Activated T-cell treated with anti-CD3 and anti-CD28 coated beads, Interleukin-2, amount 50 U/mL, for 1 hour (primary cell): ENCODE measurements at places on chromosomes 5 and 9.

DNA sequence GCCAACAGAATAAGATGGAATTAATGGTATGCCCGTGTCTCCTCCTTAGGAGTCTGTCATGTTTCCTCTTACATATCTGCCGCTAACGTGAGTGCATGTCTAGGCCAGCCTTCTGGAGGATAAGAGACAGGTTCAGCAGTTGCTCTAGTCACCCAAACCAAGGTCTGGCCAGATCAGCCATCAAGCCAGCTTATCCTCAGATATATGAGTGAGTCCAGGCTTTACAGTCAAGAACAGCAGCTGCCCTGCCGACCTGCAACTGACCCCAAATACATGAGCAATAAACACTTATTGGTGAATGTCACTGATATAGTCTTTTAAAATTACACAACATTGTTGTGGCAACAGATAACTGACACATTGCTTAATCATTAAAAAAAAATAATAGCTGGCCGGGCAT, 123.5 kb downstream of the TSSK1B start:
- DNase-seq: no peak

DNA sequence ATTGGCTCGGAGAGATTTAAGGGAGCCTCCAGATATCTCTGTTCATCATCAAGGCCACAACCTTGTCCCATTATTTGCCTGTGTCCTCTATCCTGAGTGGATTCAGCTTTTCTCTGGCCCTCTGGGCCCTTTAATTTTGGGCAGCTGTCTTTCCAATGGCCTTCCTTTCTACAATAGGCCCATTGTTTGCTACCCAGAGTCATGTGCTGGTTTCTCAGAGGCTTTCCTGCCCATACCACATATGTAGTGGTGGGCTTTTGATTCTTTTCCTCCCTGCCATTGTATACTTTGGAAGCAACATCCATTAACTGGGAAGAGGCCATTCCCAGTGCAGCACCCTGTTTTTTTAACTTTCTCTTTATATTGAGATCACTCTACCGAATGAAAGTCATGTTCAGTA, 233.9 kb upstream of the SGCD start:
- DNase-seq: no peak

DNA sequence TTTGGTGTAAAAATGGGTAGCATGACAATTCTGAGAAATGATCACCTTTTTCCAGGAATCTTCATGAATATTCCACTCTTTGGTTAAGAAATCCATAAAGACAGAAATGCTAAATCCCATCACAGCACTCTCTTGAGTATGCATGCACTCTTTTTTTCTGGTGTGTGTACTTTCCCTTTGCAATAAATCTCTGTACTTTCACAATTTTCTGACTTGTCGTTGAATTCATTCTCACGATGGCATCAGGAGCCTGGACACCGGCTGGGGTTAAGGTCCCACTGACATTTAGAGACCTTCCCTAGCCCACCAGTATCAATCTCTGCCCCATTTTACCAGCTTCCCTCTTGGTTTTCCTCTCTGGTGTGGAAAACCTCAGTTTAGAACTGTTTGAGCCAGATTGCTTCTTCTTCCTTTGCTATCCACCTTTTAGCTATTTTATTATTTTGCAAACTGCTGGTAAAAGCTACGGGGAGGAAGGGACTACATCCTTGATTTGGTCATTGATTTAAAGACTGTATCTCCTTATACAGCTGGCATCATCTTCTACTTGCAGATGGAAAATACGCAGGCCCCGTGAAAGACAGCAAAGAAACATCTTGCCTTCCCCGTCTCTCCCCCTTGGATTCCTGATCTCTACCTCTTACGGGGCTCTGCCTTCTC, 59.9 kb upstream of the ZFR start:
- DNase-seq: no peak

- no peak for DNase-seq
Measured at GRCh38 chr5:16559702-16560101, 57.1 kb downstream of the RETREG1 start.

DNA sequence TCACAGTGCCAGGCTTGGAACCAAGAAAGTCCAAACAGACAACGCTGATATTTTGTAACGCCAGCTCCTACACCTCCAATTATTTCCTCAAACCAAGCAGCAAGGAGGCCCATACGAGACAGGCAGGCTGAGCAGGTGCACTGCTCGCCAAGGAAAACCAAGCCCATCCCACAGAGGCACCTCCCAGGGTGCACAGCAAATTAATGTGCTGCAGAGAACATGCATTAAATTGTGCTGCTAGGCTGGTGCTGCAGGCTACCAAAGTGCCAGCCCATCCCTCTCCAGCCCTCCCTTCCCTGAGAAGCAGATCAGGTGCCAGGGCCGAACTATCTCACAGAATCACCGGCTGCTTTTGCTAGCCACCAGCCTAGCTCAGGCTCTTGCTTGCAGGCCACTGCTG, 137.8 kb downstream of the PAX5 start:
- no peak for DNase-seq

GRCh38 chr9:88829276-88829675, 162.0 kb upstream of the S1PR3 start:
- DNase-seq: no peak

DNA sequence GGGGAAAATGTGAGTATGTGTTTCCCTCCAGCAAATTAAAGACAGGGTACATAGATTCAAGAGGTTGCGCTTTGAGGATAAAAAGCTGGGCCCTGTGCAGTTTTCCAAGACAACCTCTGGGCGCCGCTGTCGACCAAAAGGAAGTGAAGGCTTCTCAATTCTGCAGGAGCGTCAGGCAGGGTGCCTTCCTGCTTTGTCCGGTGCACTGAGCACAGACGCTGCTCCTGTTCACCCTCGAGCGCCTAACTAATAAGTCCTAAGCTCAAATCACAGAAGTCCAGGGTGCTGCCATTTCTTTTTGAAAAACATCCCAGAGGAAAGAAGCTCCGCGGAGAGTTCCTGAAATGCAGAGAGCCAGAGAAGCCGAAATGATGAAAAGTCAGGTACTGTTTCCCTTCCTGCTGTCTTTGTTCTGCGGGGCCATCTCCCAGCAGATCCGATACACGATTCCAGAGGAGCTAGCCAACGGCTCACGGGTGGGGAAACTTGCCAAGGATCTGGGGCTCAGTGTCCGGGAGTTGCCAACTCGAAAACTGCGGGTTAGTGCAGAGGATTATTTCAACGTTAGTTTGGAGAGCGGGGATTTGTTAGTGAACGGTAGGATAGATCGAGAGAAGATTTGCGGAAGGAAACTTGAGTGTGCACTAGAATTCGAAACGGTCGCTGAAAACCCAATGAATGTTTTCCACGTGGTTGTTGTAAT, at the start of gene PCDHGB1:
PCDHGB1 (plus strand) TSS at position 183 of the 703 bp plus-strand sequence; CDS start at position 345, 162 bp downstream.
- no peak for DNase-seq

DNA sequence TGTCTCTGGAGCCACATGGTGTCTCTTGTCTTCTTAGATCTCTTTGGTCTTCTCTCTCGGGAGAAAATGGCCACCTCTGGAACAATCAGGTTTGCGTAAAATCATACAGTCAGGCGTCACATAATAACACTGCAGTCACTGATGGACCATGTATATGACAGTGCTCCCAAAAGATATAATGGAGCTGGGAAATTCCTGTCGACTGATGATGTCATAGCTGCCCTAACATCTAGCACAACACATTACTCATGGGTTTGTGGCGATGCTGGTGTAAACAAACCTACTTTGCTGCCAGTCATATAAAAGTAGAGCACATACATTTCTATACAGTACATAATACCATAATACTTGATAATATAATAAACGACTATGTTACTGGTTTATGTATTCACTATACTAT, 30.1 kb upstream of the RAI14 start:
- DNase-seq: no peak

- no peak for DNase-seq
Measured at GRCh38 chr9:115615000-115615401, 497.0 kb upstream of the TNC start.

- DNase-seq: no peak
Measured at GRCh38 chr9:125513668-125514413, 193.2 kb downstream of the MAPKAP1 start.

- no peak for DNase-seq
Measured at GRCh38 chr9:3343671-3344070, 182.1 kb downstream of the RFX3 start.

DNA sequence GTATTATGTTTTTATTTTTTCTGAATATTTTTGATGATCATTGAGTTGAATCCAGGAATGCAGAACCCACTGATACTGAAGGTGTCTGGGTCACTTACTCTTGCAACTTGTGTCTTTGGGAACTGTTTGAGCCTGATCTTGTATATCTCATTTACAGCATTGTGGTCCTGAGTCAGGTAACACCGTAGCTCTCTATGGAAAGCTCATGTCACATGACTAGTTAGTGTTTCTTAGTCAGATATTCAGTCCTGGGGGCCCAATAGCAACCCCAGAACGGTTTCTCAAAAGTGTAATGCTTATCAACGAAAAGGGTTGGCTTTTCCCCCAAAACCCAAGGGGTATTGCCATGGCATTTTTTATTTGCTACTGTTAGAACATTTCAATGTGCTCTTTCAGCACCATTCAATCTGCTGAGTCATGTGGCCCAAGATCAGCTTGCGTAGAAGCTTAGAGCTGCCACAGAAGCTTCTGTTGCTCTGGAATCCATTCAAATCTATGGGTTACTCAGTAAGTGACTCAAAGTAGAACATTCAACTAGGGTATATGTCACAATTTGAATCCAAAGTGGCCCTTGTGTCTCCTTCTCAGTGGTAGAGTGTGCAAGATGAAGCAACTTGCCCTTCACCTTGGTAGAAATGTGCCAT, 12.1 kb upstream of the PTAR1 start:
- DNase-seq: no peak

DNA sequence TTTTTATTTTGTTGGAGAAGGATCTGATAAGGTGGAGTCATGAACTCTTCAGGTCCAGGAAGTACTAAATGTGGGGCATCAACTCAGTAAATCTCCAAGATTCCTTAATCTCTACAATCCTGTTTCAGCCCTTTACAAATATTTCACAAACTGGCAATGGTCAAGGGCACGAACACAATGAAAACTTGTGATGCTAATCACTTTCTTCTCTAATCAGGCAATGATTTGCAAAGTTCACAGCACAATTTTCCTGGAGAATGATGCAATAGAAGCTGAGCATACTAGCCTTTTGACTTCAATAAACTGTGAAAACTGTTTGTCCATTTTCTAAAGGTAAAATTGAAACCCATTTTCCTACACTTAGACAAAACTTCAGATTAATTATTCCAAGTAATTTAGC, 16.9 kb downstream of the GDF9 start:
- no peak for DNase-seq

- DNase-seq: no peak
Measured at GRCh38 chr9:122225312-122226141, 3.2 kb downstream of the LHX6 start.

DNA sequence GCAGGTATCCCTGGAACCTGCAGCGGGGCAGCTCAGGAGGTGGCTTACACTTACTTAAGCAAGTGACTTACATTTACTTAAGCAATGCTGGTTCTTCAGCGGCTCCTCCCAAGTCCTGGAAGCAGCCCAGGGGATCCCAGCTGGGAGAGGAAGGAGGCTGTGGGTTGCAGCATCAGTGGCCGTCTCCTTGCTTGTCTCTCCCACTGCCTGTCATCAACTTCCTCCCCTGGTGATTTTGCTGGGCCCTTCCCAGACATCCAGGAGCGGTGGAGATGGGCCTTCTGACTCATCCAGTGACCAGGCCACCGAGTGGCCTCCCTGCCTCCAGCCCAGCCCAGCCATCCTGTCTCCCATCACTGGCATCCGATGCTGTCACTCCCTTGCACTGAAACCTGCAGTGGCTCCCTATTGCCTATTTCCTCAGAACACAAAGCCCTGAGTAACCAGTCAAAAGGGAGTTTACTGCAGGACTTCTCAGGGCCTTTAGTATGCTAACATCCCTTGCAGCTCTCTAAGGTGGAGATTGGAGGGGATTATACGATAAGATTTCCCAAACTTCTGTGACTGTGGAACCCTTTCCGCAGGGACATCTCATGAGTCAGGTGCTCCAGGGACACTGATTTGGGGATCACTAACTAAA, 155.9 kb upstream of the PHYKPL start:
- no peak for DNase-seq

- no peak for DNase-seq
Measured at GRCh38 chr5:39274398-39275085, 55.2 kb upstream of the FYB1 start.

DNA sequence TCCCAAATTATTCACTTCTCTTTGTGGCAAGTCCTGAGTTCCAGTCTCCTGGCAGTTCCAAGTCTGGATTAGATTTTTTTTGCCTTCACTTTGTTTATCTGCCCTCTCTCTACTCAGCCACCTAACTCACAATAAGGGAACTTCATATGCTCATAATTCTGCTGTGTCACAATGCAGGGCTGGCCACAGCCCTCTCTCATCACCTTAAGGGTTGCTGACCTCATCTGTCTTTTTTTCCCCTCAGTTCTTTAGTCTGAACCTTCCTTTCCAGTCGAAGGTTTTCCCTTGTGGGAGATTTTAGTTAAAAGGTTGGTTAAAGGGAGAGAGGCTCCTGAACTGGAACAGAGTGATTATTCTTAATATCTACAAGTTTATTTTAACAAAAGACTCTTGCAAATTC, 4.1 kb downstream of the BAG1 start:
- DNase-seq: no peak

- no peak for DNase-seq
Measured at GRCh38 chr9:37379835-37380234, 42.7 kb upstream of the GRHPR start.

- no peak for DNase-seq
Measured at GRCh38 chr5:74966141-74967026, 86.0 kb downstream of the GCNT4 start.

DNA sequence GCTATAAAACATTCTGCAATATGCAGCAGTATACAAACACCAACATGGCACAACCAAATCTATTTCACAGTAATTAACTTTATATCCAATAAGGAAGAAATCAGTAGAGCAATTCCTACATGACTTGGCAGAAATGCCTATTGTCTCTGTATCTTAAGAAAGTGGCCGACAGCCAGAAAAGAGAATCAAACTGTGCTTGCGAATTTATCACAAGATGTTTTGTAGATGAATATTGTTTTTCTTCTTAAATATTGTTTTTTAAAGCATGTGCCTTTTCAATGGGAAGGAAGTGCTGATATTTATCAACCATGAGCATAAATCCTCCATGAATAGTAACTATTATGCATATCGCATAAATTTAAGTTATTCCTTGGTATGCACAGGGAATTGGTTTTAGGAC, 501.7 kb upstream of the DMAC1 start:
- DNase-seq: no peak

DNA sequence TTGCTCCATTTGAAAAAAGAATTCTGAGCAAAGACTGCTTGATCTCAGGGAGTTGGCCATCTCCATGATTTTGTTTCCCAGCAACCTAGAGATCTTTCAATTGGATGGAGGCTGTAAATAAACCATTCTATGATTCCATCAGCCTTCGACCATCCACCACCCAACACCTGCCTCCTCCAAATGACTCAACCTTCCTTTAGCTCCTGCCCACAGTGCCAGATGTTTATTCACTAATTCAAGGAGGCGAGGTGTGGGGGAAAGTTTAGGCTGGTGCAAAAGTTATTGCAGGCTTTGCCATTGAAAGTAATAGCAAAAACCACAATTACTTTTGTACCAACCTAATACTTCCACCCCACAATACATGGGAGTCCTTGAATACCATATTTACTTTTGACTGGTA, 327.5 kb downstream of the CAAP1 start:
- no peak for DNase-seq
